ENCODE measurements at places on chromosomes 16 and 17. TPM values are rescaled to one million over a fixed set of nuclear protein-coding genes. Genes with fewer than 3 reads are reported as not detected.
A peak's percentile ranks its signal among the peaks of the same experiment; 100 is the strongest.

GRCh38 chr17:58520843-58521430 is 6.5 kb upstream of the MTMR4 start:
- no peak overlapping the region for H3K4me3 ChIP-seq
- peaks cover 15% of the 10 kb centered on the region for H3K4me1 ChIP-seq
- no peak overlapping the region for H3K27ac ChIP-seq
- H3K36me3 ChIP-seq = no peaks in the 10 kb centered on the region

Gene AIPL1
- total RNA-seq = not detected

DNA sequence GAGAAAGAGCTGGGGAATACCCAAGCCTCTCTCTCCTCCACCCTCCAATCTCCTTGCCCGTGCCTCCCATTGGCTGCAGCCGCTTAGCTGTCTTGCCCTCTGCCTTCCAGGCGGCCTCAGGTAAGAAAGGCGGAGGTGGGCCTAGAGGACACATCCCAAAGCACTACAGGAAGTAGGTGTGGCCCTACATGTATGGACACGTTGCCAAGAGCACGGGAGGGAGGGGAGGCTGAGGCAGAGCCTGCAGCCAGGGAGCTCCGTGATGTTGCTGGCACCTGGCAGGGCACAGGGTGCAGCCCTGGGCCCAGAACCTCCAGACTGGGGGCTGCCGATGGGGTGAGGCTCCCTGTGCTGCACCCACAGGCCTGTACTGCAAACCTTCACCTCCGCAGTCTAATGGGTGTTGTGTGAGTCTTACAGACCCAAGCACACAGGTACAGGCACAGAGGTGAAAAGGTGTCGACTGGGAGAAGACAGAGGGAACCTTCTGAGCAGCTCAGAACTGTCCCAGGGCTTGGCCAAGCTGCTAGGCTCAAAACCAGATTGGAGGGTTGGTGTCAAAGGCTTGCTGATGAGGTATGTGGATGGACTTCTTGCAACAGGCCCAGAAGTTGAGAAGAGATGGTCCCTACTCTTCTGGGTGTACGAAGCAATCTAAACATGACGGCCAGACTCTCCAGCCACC is 23.5 kb upstream of the FOXK2 start:
- no peaks in the 10 kb centered on the region for H3K36me3 ChIP-seq
- no peaks in the 10 kb centered on the region for H3K27me3 ChIP-seq
- no peak overlapping the region for H3K4me3 ChIP-seq

DNA sequence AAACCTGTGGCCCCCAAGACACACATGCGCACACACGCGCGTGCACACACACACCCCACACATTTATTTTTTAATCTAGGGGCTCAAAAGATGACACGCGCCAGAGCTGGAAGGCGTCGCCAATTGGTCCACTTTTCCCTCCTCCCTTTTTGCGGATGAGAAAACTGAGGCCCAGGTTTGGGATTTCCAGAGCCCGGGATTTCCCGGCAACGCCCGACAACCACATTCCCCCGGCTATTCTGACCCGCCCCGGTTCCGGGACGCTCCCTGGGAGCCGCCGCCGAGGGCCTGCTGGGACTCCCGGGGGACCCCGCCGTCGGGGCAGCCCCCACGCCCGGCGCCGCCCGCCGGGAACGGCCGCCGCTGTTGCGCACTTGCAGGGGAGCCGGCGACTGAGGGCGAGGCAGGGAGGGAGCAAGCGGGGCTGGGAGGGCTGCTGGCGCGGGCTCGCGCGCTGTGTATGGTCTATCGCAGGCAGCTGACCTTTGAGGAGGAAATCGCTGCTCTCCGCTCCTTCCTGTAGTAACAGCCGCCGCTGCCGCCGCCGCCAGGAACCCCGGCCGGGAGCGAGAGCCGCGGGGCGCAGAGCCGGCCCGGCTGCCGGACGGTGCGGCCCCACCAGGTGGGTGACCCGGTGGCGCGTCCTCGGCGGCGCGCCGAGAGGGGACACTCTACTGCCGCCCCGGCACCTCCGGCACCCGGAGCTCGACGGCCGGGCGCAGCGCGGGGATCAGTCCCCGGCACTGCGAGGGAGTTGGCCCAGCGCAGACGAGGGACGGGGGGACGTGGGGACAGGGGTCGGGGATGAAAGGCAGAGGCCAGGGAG is at the start of gene STAT5A:
TSS of gene STAT5A (plus strand) at position 522 of the 826 bp plus-strand sequence. CDS start 914 bp downstream, outside the sequence.
- H3K4me3 ChIP-seq = peak within 1 kb of the TSS; percentile 63
- no peaks in the 10 kb centered on the region for H3K36me3 ChIP-seq
- peaks cover 14% of the 10 kb centered on the region for H3K4me1 ChIP-seq
- peak; percentile 69 for DNase-seq

DNA sequence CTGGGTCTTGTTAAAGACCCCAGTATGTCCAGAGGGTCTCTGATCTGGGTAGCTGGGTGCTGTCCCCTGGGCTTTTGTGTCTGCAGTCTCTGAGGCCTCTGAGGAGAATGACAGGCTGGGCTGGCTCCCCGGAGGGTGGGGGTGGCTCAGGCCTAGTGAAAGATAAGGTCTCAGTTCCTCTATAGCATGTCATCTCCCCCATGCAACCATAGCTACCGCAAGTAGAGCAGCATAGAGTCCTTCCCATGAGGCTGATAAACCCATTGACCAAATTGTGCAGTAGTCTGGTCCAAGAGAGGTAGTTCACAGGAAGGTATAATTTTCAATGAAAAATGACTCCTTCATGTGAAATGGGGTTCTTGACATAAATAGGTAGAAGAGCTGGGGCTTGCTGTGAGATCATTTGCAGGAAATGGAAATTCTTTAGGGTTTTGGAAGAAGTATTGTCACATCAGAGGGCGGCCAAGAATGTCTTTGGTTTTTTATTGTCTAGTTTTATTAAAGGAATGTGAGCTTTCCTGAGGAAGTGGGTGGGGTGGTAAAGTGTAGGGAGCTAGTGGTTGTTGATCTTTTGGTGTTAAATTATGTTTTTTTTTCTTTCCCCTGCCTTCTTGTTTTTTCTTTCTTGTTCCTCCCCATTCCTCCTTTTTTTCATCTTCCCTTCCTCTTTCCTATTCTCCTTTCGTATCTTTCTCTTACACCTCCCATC is 21.0 kb downstream of the SLC7A6OS start:
- no peak overlapping the region for H3K27ac ChIP-seq
- no peaks in the 10 kb centered on the region for H3K27me3 ChIP-seq
- H3K36me3 ChIP-seq = peaks cover 41% of the 10 kb centered on the region

GRCh38 chr17:80220736-80221215 is 549 bp downstream of the SLC26A11 start:
- no peaks in the 10 kb centered on the region for H3K27me3 ChIP-seq
- H3K4me3 ChIP-seq = peak overlapping the region; percentile 67
- H3K27ac ChIP-seq = peak overlapping the region; percentile 46
- H3K36me3 ChIP-seq = peaks cover 30% of the 10 kb centered on the region

DNA sequence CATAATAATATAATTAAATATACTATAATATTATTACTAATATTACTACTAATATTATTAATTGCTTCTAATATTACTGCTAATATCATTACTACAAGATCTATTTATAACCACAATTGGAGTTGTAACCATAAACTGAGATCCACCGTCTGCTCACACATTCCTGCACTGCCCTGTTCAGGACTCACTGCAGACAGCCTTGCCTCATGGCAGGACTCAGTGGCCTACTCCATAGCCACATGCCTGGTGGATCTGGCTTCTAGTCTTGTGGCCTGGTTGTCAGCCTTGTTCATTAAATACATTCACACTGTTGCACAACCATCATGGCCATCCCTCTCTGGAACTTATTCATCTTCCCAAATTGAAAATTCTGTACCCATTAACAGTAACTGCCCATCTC is 48.0 kb downstream of the SRL start:
- H3K27ac ChIP-seq = no peak overlapping the region
- no peaks in the 10 kb centered on the region for H3K36me3 ChIP-seq
- no peak for DNase-seq
- no peaks in the 10 kb centered on the region for H3K4me1 ChIP-seq
- peaks cover 3% of the 10 kb centered on the region for H3K27me3 ChIP-seq

DNA sequence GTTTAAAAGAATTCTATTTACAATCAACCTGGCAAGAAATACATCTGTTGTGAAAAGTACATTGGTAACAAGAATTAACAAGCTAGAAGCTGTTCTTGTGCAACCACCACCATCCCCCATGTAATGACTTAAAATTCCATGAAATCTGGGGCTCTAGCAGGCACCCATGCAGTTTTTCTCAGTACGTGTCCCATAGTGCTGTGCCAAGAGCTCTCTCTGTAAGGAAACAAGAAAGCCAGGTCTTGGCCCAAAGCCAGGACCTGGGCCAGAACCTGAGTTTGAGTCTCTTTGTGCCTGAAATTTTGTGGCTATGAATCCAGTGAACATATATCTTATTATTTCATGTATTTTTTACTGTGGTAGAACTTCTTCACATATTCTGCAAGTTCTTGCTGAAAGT is 46.6 kb downstream of the NUP93 start:
- peaks cover 12% of the 10 kb centered on the region for H3K4me1 ChIP-seq
- H3K4me3 ChIP-seq = no peak overlapping the region
- no peaks in the 10 kb centered on the region for H3K36me3 ChIP-seq
- no peaks in the 10 kb centered on the region for H3K27me3 ChIP-seq
- no peak overlapping the region for H3K27ac ChIP-seq

- H3K4me1 ChIP-seq = peaks cover 15% of the 10 kb centered on the region
- H3K4me3 ChIP-seq = no peak overlapping the region
- no peaks in the 10 kb centered on the region for H3K36me3 ChIP-seq
- no peak overlapping the region for H3K27ac ChIP-seq
Observed at GRCh38 chr17:31699281-31699680, 159.8 kb downstream of the COPRS start.

DNA sequence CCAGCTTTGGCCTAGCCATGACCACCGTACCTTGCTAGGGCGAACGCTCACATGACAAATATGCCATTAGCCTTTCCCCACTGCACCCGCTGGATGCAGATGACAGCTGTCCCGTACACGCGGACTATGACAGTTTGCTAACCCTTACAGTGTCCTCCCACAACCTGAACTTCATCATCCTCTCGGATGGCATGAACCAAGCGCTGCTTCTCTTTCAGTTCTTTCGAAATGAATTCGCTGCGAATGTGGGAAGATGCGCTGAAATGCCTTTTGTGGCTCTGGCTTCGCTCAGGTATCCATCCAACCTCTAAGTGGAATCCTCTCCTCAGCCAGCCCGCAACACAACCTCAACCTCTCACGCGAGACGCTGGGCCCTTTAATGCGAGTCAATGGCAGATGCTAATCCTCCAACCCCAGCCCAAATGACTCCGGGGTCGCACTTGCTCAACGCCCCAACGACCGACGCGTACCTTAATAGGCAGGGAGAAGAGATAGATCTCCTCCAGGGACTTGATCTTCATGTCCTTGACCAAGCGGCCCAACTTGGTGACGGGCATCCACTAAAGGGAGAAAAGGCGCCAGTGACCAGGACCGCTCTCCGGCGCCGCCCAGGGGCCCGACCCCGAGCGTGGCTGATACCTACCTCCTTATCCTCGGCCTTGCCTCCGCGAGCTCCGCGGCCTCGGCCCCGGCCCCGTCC is 670 bp downstream of the RPS2 start:
- no peaks in the 10 kb centered on the region for H3K27me3 ChIP-seq
- H3K36me3 ChIP-seq = peaks cover 27% of the 10 kb centered on the region
- H3K4me3 ChIP-seq = peak overlapping the region; percentile 87
- peak overlapping the region; percentile 62 for H3K27ac ChIP-seq

Measured in IMR-90 (cell line).